ENCODE measurements at places on chromosomes 2 and 18. TPM values are rescaled to one million over a fixed set of nuclear protein-coding genes. Genes with fewer than 3 reads are reported as not detected.

CCDC85A gene
- total RNA-seq, result 0.57 TPM

DNA sequence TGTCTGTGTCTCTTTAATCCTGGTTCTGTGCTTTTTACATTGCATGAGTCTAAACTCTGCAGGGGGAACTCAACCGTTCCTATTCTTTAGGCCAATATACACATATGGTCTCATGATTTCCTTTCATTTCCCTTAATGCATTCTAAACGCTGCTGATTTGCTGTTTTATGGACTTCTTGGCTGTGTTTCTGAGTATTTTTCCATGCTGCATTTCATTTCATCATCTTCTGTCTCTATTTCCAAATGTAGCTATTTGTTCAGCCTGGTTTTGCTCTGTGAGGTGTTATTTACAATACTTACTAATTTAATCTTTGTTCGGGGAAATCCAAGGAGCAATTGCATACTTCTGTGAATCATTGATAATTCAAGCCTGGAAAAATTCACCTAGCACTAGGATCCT, 897.2 kb downstream of the TSN start:
- no peak for DNase-seq

APLF gene
- total RNA-seq, result 3.4 TPM

- DNase-seq, result peak; percentile 70
These were observed 383.9 kb downstream of the ARHGAP15 start for GRCh38 chr2:143513081-143513480.

- peak; percentile 80 for DNase-seq
These were observed 13.9 kb upstream of the TANK start for GRCh38 chr2:161146209-161146775.

DNA sequence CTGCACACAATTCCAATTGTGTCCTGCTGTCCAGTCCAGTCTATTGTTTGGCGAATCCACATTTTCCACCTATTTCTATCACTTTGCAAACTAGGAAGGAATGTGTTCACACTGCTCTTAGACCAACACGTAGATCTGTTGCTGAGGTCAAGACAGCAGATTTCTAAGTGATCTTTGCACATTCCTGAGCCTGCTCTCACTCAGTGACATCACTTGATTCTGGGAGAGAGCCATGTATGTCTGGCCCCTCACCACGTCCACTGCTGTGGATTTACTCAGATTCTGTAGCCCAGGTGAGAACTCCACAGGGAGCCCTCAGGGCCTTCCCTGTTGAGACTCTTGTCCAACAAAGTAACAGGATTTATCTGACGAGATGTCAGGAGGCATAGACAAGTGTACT, 317.2 kb downstream of the TSN start:
- DNase-seq, result no peak

GRCh38 chr2:235358981-235359471, 134.8 kb upstream of the AGAP1 start:
- DNase-seq, result peak; percentile 18

- DNase-seq, result no peak
These were observed 326.9 kb downstream of the SLC4A3 start for GRCh38 chr2:219954331-219954730.

IL37 gene
- not detected for total RNA-seq

GRCh38 chr18:7870855-7871254, 303.7 kb downstream of the PTPRM start:
- DNase-seq, result peak; percentile 79

- DNase-seq, result no peak
These were observed 230.6 kb upstream of the EPAS1 start for GRCh38 chr2:46066601-46067000.

DNA sequence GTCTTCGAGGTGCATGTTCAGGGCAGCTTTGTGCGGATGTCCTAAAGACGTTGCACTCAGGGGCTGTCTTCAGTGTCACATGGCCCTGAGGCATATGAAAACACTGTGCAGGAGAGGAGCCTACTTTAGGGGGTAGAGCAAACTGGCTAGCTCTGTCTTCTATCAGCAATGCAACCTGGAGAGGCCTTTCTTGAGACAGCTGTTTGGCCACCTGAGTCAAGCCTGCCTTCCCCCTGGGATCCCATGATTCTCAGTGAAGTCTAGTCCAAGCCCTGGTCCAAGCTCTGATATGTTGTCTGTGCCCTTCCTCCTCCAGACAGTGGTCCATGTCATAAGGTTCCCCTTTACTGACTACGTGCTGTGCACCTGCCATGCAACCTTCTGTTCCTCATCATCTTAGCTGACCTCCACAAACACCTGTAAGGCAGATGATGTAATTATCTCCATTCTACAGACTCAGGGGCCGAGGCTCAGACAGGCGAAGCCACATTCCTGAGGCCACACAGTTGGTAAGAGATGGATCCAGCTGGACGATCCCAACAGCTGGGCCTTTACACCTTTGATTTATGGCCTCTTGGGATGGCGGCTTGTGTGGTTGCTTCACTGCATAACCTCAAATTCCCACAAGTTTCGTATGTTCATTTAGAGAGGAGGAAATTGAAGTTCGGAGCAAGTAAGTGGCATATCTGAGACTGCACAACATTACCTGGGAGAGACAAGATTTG, 109.9 kb downstream of the COPS8 start:
- DNase-seq, result peak; percentile 58

DNA sequence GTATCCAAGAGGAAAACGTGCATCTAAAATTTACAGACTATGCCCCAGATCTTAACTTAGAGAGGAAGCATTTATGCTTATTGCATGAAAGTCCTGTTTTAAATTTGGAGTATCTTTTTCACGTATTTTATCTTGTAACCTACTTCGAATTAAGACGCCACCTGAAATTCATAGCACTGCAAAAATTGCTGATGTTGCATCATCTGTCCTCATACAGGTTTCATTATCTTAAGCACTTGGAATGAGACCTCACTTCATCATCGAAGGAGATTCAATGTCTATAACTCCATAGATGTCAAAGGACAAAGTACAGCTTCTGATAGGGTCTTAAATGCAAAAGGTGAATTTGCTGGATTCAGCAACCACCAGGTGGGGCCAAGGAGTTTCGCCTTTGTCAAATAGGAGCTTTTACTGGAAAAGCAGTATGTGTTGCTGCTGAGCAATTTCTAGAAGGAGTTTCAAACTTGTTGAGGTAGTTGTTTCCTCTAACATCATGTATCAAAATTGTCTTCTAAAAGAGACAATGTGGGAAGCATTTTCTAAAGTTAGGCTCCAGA, 106.4 kb upstream of the CCDC85A start:
- DNase-seq, result peak; percentile 30

GRCh38 chr2:40147360-40147759, 304.5 kb downstream of the SLC8A1 start:
- DNase-seq, result peak; percentile 29

DNA sequence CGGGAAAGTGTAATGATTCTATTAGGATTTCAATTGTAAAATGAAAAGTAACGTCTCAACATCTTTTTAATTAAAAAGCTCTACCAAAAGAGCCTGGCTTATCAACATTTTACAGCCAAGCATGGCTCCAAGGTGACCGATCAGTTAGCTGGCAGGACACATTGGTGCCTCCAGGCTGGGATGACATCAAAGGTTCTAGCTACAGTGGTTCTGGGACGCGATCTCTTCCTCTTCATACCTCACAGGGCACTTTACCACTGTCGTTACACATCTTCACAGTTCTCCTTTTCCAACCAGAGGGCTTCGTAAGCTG, 693 bp downstream of the ORC2 start:
- DNase-seq, result no peak

DNA sequence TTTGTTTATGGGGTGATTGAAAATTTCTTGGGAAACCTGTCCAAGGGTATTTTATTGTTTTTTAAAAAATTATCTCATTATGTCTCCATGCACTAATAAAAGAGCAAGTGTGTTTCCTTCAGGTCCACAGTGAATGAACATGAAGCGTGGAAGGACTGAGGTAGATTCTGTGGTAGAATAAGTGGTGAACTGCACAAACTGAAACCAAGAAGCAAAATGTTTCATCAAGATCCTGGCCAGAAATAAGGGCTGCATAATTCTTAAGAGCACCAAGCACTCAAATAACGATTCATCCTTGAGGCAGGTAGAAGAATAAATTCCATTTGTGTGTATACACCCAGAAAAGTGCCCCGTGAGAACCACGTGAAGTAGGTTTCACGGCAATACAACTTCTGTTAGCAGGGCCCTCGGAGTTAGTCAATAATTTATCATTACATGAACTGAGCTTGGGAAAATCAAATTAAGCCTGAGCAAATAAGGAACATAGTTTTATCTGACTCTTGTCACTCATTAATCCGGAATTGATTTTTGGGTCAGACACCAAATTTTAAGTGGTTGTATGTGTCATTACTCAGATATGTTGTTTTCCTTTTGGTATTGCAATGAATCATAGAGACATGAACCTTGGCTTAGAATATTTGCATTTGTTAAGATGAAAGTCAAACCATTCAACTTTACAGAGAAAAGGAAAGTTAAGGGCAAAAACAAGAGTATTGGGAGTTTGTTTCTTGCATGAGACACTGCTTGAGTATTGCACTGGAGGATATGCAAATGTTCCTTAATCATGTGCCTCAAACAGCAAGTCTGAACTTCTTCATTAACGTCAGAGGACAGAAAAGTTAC, 472.6 kb upstream of the NETO1 start:
- no peak for DNase-seq

- no peak for DNase-seq
These were observed 216.8 kb downstream of the VAPA start for GRCh38 chr18:10130606-10131005.

AAMP gene
- 168 TPM for total RNA-seq

CD207 gene
- not detected for total RNA-seq

GRCh38 chr2:184530239-184530638, 68.1 kb upstream of the ZNF804A start:
- DNase-seq, result no peak

CYBRD1 gene
- 120 TPM for total RNA-seq

DNA sequence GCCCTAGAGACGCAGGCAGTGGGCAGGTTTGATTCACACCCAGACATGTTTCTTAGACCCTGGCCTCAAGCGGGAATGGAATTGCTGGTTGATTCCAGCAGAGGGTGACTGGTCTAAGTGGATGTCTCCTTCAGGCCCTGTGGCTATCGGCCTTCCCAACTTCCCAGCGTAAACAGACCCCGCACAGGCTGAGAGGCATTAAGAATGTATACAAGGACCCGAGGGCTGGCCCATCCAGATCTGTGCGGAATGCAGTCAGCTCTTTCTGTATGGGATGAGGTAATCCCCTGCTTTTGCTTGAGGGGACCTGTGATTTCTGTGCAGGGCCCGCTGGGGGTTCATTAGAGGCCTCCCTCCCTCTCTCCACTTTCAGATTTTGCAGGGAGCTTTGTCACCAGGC, 6.5 kb downstream of the ACKR3 start:
- no peak for DNase-seq

Data from LHCN-M2 (cell line).